ENCODE measurements at places on chromosomes 1 and 21. TPM values are rescaled to one million over a fixed set of nuclear protein-coding genes. Genes with fewer than 3 reads are reported as not detected.

DNA sequence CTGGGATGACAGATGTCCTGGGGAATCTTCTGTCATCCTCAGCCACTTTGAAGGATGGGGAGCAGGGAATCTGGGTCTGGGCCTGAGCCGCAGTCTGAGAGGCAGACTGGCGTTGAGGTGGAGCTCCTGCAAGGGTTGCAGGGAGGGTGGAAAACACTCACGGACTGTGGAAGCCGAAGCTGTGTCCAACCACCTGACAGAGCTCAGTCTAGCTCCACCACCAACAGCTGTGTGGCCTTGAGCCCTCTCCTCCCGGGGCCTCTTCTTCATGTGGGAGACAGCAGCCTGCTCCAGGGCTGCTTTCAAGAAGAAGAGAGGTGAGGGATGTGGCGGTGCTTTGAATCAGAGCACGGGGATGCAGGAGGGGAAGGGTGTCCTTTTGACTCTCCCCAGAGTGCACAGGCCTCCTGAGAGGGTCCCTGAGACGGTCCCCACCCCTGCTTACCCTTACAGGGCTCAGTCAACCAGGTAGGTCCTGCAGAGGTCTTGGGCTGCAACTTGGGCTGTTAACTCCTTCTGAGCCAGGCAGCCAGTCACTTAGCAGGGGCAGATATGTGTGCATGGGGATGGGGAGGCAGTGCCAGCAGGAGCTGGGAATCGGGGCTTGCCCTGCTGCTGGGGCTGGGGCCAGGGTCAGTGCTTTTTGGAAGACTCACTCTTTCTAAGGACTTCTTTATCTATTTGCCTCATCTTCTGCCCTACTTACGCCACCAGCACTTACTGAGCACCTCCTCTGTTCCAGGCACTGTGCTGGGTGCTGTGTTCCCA, 216.3 kb downstream of the PTPRU start:
- no peak for DNase-seq

DNA sequence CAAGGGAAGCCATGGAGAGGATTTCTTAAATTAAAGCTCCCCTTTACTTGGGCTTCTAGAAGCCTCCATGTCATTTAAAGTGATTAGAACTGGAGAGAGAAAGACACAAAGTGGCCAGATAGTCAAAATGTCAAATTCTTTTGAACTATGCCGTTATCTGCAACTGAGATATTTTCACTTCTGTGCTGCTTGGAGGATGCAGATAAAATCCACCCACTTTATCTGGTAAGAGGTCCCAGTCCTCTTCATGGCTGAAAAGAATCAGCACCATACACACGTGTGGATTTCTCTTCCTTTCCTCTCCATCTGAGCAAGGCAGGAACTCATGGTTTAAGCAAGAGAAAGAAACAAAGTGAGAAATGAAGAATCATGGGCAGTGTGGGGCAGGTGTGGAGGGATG, 276.9 kb upstream of the RUNX1 start:
- DNase-seq, result no peak

DNA sequence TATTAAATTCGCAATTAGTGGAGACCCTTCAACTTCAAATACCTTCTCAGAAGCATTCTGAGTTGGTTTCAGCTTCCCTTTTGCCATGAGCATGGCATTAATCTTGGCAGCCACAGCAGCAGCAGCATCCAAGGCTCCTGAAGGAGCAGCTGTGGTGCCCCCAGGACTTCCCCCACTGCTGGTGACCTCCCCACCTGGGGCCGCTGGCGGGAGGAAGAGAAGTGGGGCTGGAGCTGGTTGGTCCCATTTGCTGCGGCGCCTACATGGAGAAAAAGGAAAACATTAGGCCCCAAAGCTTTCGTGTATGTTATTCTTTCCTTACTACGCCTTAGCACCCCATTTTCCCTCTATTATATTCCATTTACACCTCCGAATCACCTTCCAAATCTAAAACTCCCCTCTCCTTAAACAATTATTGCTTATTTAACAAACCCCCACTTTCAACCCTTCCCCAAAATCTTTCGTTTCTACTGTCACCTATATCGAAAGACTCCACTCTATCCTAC, 569 bp downstream of the KHDC4 start:
- no peak for DNase-seq

DNA sequence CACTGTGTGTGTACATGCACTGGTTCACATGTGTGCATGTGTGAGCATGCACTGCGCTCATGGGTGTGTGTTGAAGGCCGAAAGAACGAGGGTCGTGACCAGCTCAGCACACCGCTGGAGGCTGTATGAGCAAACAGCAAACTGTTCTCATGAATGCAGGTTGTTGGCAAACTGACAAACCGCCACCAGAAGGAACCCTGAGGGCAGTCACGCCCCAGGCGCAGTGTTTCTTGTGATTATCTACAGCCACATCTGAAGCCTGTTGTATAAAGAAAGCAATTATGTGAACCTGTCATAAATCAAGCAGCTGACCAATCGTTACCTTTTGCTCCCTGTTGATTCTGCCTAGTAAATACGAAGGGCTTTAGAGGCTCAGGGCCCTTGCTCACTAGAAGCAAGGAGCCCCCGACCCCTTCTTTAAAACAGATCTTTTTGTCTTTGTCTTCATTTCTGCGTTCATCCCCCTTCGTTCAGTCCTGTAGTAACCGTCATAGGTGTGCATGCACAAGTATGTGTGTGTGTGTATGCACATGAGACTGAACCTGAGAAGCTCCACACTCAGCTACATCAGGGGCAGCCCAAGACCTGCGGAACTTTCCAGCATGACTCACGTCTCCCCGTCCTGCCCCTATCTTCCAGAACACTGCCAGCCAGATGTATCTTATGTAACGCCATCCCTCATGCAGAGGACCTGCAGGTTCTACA, 16.8 kb upstream of the RIPK4 start:
- no peak for DNase-seq

- DNase-seq, result peak; percentile 73
Observed at GRCh38 chr1:8348777-8349472, 31.0 kb downstream of the SLC45A1 start.

DNA sequence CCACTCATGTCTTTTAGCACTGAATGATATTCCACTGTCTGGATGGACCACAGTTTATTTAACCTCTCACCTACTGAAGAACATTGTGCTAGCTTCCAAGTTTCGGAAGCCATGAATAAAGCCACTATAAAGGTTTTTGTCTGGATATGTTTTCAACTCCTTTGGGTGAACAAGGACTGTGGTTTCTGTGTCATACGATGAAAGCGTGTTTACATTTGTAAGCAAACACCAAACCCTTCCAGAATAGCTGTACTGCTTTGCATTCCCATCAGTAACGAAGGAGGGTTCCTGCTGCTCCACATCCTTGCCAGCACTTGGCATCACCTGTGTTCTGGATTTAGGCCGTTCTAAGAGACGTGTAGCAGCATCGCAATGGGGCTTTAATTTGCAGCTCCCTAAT, 10.7 kb upstream of the ARHGEF16 start:
- no peak for DNase-seq

- no peak for DNase-seq
Observed at GRCh38 chr1:41851589-41851988, 67.1 kb downstream of the HIVEP3 start.

- DNase-seq, result no peak
Observed at GRCh38 chr21:15273244-15273643, 208.4 kb upstream of the NRIP1 start.

DNA sequence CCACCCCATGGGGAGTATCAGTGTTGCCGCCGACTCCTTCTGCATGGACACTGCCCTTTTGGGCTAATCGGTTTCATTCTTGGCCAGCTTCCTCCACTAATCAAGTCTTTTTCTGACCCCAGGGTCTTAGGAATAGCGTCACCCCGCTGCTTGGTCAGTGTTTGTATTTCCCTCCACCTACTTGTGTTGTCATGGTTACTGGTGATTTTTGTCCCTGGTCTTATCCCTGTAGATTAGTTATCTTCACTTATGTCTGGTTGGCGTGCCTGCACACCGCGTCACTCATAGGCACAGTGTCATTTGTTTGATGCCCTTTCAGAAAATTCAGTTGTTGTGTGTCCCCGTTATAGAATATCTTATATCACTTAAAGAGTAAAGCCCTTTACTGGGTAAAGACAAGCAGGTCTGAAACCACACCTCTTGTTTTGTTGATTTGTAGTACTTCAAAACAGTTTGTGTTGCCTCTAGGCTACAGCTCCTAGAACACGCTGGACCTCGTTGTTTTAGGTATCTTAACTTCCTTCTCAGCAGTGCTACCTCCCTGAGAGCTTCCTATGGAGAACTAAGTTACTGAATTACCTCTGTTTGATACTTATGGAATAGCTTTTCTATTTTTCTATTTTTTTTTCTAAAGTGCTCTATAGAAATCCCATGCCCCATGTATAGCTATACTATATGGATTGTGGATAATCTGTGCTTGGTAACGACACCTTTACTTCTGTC, 868 bp downstream of the PPP1R12B start:
- no peak for DNase-seq

GRCh38 chr1:79437540-79437939, 431.0 kb upstream of the ADGRL4 start:
- no peak for DNase-seq

DNA sequence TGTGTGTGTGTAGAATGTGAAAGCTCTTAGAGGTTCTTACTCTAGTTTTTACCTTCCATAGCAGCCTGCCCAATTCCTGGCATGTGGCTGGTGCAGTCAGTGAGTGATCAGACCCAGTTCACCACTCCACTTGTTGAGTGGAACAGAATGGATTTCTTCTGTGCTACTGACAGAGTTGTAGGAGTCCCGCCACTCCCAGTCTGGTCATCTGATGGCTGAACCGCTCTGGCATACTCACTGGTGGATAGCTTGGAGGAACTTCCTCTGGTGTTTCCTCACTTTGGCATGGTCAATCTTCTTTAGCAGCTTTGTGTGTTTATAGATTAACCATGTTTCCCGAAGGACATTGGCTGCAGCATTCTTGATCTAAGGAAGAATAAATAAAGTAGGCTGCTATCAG, 106.7 kb upstream of the ADAR start:
- DNase-seq, result peak; percentile 68

GRCh38 chr21:42614396-42614795, 39.0 kb upstream of the PDE9A start:
- DNase-seq, result no peak

DNA sequence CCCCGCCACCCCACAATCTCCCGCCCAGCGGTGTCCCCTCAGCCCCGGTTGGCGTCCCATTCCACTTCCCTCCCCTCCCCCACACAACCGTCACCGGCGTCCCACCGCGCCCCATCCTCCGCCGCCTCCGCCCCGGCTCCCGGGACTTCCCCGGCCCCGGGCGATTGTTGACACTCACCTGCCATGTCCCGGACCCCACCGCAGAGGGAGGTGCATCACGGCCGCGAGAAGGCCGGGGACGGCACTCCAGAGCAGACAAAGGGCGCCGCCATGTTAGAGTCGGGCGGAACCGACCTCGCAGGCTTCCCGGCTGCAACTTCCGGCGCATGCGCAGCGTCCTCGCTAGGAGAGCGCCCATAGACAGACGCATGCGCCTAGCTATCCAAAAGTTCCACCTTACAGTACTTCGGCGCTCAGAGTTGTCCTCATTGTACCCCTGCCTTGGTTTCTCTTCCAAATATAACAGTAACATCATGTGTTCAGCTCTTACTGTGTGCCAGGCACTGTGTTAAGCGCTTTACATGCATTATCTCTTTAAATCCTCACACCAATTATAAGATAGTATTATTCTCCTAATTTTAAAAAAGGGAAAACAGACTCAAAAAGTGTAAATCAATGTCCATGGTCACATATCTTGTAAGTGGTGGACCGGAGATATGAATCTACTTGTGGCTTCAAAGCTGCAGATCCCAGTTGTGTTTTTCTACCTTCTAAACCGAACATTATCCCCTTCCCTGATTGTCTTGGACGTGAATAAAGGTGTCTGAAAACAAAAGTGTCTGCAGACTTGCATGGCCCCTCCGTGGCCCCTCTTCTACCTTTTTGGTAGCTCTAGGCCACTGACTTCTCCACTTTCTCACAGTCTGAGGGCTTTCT, at the start of gene ZBTB17:
TSS of gene ZBTB17 (minus strand) at position 297 of the 876 bp plus-strand sequence. CDS start 27,606 bp downstream, outside the sequence.
- peak; percentile 98 for DNase-seq

GRCh38 chr1:207404849-207405525, 49.1 kb upstream of the CR2 start:
- DNase-seq, result no peak

GRCh38 chr1:32494196-32494595, 29.3 kb downstream of the ZBTB8B start:
- no peak for DNase-seq

GRCh38 chr1:164977561-164977960, 379.0 kb downstream of the LMX1A start:
- DNase-seq, result no peak

GRCh38 chr1:8641377-8641997, 176.0 kb downstream of the RERE start:
- no peak for DNase-seq

DNA sequence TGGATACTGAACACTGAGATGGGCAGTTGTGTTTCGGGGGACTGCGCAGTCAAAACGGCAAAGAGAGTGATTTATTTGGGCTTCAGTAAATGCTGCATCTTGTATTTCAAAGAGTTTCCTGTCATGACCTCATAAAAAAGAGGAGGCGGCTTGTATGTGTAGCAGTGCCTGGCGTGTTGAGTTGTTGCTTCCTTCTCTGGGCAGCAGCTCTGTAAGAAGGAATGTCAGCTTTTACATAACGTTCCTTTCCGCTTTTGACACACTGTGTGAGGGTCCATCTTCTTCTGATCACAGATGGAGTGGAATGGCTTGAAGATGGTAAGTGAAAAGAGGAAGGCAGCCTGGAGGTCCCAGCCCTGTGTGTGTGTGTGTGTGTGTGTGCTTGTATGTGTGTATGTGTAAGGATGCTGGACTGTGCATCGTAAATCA, 941 bp downstream of the ELAVL4 start:
- DNase-seq, result no peak

- peak; percentile 68 for DNase-seq
Observed at GRCh38 chr1:21325731-21326387, 35.6 kb upstream of the ECE1 start.

DNA sequence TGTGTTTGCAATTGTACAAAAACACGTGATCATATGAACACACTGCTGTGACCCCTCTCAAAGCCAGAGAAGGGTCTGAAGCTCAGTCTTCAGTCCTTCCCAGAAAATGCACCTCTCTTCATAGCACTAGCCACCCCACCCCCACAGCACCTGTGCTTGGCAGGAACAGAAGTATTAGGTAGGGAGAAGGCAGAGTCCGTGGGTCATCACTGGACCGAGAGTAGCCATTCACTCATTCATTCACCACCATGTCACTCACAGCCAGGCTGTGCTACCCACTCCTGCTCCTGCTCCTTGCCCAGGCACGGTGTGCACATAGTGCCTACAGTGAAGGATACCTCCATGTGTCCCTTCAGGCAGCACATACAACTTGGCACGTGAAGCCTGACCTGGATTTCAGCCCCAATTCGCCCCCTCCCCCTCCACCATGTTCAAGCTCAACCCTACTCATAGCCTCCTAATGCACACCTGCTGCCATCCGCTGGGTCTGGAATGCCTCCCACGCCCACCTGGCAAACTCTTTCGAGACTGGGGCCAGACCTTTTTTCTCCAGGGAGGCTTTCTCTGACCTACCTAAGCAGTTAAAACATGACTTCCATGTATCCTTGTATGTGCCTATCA, 81.9 kb upstream of the GALNT2 start:
- DNase-seq, result no peak

GRCh38 chr1:39115271-39116110, 89.0 kb upstream of the MACF1 start:
- no peak for DNase-seq

SASS6 gene
- total RNA-seq, result 2.3 TPM

CD247 gene
- 1.5 TPM for total RNA-seq

XCL1 gene
- total RNA-seq, result not detected

ANGPTL7 gene
- total RNA-seq, result 4.5 TPM

UBXN10 gene
- total RNA-seq, result 6.3 TPM

HES2 gene
- total RNA-seq, result not detected

KRTAP21-2 gene
- not detected for total RNA-seq

S100A1 gene
- total RNA-seq, result 1,739 TPM

ZFP69B gene
- 0.63 TPM for total RNA-seq

P3H1 gene
- 12.8 TPM for total RNA-seq

DIPK1A gene
- 8.3 TPM for total RNA-seq

LENEP gene
- not detected for total RNA-seq

Data from right cardiac atrium (tissue), 5 donors.